ENCODE measurements at places on chromosomes 7 and 10.

DNA sequence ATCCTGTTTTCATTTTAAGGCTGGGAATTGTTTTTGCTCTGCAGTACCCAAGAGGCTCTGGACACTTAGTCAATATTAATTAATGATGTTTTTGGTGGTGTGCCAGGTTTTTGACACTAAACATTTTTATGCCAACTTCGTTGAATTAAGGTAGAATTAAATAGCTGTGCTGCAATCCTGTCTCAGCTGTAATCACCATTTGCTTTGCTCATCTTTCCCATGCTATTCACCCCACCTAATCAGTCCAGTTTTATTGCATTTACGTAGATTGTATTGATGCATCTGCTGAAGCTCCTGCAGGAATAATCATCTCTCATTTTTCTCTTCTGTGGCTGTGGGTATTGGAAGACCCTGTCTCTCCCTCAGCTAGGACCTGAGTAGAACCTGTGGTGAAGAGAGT lies 52.6 kb upstream of the TRUB1 start:
- DNase-seq, result no peak

DNA sequence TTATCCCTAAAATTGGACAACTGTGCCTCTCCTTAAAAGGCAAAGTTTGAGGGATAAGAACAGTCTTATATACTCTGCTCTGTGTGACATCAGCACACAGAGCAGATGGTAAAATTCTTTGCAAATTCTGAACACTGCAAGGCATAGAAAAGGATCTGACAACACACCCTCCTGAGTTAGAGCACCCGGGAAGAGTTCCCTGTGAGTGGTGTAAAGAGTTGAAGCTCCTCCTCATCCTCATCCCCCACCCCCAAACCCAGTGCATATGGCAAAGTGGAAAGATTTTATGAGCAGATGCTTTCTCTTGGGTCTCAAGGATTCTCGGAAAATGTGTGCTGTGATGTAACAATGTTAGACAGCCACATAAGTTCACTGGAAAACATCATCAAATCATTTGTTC lies 40.0 kb upstream of the DGKI start:
- no peak for DNase-seq

DNA sequence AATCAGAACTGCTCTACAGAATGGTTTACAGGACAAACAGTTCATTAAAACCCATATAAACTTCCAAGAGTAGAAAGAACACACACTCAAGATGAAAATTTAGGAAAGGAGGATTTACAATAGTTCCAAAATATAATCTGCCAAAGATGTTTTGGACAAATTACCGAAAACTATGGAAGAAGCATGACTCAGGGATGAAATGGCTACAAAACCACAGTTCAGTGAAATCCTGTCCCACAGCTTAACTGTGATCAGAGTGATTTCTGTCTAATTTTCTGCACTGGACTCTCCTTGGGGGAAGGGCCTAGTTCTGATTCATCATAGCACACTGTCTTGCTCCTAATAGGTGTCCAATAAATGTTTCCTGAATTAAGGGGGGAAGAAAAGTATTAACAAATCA lies 82.2 kb downstream of the HIPK2 start:
- no peak for DNase-seq

DNA sequence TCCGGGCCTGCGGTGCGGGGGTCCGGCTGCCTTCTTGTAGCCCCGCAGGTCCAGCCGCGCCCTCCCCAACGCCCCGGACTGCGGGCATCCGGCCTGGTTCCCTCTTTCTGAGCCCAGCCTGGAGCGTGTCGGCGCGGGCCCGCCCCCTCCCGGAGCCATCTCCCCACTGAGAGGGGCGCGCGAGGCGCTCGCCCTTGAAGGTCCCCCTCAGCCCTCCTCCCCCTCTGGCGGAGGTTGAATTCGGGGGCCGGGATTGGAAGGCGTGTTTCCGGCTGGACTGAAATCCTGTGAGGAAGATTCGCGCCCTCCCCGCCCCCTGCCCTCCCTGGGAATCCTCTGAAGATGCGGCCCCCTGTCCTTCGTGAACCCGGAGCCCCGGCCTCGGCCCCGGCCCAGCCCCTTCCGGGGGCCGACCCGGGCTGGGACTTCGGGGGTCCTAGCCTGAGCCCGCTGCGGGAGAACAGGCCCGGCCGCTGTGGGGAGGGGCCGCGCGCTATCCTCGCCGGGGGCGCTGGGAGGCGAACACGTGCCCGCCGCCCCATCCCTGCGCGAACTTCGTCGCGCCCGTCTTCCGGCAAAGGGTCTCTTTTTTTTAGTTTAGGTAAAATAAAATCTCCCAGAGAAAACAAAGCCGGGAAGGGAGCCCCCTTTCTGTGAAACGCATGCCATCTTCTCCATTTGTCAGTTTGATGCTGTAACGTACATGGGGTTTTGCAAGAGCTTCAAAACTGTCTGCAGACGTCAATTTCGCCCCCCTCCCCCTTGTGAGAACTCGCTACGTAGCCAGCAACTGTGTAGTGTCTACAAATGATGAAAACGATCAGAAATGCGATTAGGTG lies 636 bp downstream of the PDCD4 start:
- peak; percentile 87 for DNase-seq

GRCh38 chr7:142645777-142646176 lies 103.5 kb upstream of the PRSS1 start:
- no peak for DNase-seq

DNA sequence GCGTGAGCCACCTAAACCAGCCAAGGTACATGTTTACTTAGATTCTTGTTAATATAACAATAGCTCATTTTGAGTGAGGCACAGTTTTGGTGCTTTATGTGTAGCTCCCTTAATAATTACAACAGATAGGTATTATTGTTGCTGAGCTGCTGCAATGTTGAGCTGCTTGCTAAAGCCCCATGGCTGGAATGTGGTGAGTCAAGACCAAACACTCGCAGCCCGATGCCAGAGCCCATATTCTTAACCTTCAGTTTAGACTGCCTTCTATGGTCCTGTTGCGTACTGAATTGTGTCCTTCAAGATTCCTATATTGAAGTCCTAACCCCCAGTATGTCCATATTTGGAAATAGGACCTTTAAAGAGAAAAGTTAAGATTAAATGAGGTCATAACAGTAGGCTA lies 407.1 kb downstream of the NEBL start:
- DNase-seq, result no peak

DNA sequence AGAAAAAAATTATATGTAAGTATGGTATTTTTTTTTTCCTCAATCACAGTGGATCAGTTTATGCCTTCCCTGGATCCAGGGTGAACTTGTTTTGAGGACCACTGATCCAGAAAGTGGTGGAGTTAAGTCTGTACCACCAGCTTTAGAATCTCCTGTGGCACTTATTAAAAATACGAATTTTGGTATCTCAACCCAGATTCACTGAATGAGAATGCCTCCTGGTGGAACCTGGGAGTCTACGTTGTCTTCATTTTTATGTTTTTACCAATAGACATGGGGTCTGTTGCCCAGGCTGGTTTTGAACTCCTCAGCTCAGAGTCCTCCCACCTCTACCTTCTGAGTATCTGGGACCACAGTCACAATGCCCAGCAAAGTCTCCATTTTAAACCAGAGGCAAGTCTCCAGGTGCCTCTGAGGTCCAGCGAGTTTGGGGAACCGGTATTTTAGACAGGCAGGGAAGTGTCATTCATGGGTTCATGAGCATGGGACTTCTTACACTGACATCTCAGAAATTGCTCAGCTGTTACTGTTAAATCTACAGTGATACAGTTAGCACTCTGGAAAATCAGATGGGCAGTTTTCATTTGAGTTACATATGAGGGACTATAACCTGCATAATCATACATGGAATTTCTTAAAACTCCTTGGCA lies 200.9 kb downstream of the AUTS2 start:
- no peak for DNase-seq

GRCh38 chr7:12637819-12638592 lies 49.4 kb upstream of the ARL4A start:
- DNase-seq, result no peak

- no peak for DNase-seq
Observed at GRCh38 chr7:134245253-134245652, 71.5 kb downstream of the SLC35B4 start.
